Activated naive CD8-positive, alpha-beta T cell treated with anti-CD3 and anti-CD28 coated beads, Interleukin-2, amount 10 ng/mL, durations not matched to agents 7 days and 5 days (primary cell): ENCODE measurements at places on chromosomes 2 and 18. TPM values are rescaled to one million over a fixed set of nuclear protein-coding genes. Genes with fewer than 3 reads are reported as not detected.

GRCh38 chr2:12718015-12718671, 1.4 kb downstream of the TRIB2 start:
- H3K36me3 ChIP-seq, result peaks cover 7% of the 10 kb centered on the region
- peaks cover 50% of the 10 kb centered on the region for H3K4me1 ChIP-seq
- H3K27me3 ChIP-seq, result peaks cover 6% of the 10 kb centered on the region
- peak overlapping the region; percentile 94 for H3K27ac ChIP-seq
- peak; percentile 65 for DNase-seq

GRCh38 chr2:95374451-95374920, 28.0 kb upstream of the FAHD2A start:
- no peak overlapping the region for H3K27ac ChIP-seq
- H3K4me1 ChIP-seq, result peaks cover 4% of the 10 kb centered on the region
- no peak for DNase-seq
- H3K27me3 ChIP-seq, result peaks cover 19% of the 10 kb centered on the region
- no peaks in the 10 kb centered on the region for H3K36me3 ChIP-seq

DNA sequence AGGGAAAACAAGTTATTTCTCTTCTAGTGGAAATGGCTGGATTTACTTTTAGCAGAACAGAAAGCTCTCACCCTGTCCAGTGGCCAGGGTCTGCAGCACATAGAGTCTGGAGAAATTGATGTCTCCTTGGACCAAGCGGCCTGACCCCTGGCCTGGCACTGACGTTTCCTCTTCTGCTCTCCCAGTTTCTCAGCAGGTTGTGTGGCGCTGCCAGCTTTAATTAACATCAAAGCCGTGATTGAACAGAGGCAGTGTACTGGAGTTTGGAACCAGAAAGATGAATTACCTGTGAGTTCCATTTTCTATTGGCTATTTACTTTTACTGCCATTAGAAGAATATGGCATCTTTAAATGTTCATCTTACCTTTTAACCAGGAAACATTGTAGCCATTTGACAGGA, 20.9 kb downstream of the CD8A start:
- H3K36me3 ChIP-seq, result peaks cover 30% of the 10 kb centered on the region
- no peak overlapping the region for H3K27ac ChIP-seq
- no peak for DNase-seq
- no peak overlapping the region for H3K4me3 ChIP-seq
- H3K27me3 ChIP-seq, result no peaks in the 10 kb centered on the region
- H3K4me1 ChIP-seq, result peaks cover 16% of the 10 kb centered on the region

DNA sequence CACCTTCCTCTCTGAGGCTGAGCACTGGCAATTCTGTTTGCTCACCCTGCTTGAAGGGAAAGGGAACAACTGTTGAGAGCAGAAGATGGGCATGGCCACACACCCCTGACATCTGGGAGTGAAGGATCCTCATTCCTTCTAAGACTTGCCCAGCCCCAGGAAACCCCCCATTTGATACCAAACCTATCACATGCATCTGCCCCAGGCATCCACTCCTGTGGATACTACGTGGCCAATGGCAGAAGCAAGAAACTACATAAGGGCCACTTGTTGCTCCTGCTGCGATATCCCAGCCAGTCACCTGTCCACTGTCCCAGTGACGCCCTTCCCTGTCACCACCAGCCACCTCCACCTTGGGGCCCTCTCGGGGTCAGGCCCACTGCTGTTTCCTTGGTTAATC, 185.2 kb downstream of the SMAD2 start:
- peaks cover 29% of the 10 kb centered on the region for H3K27me3 ChIP-seq
- DNase-seq, result no peak
- H3K27ac ChIP-seq, result no peak overlapping the region
- H3K36me3 ChIP-seq, result no peaks in the 10 kb centered on the region
- no peak overlapping the region for H3K4me3 ChIP-seq

- no peak overlapping the region for H3K4me3 ChIP-seq
- H3K36me3 ChIP-seq, result no peaks in the 10 kb centered on the region
- no peak for DNase-seq
- H3K27ac ChIP-seq, result no peak overlapping the region
Observed at GRCh38 chr18:24168496-24168895, 29.6 kb downstream of the CABYR start.

Gene IL36B
- total RNA-seq, result not detected
